ENCODE measurements at places on chromosomes 13 and 19.
A peak's percentile ranks its signal among the peaks of the same experiment; 100 is the strongest.

- DNase-seq, result no peak
Measured at GRCh38 chr13:42477596-42478190, 96.3 kb upstream of the TNFSF11 start.

GRCh38 chr19:17950310-17951156 lies 16.4 kb upstream of the KCNN1 start:
- DNase-seq, result peak; percentile 48

- no peak for DNase-seq
Measured at GRCh38 chr13:111347438-111347837, 27.0 kb downstream of the TEX29 start.

DNA sequence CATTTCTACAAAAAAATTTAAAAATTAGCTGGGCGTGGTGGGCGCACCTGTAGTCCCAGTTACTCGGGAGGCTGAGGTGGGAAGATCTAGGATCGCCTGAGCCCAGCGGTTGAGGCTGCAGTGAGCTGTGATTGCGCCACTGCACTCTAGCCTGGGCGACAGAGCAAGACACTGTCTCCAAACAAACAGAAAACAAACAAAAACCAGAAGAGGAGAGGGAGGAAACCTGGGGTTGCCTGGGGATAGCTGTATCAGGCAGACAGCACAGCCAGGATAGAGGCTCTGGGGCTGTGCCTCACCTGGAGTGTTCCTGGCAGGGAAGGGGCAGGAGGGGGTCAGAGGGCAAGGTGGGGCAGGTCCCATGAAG lies 2.6 kb upstream of the POLR2E start:
- DNase-seq, result no peak

GRCh38 chr13:20389696-20390525 lies 135.7 kb downstream of the CRYL1 start:
- DNase-seq, result no peak

DNA sequence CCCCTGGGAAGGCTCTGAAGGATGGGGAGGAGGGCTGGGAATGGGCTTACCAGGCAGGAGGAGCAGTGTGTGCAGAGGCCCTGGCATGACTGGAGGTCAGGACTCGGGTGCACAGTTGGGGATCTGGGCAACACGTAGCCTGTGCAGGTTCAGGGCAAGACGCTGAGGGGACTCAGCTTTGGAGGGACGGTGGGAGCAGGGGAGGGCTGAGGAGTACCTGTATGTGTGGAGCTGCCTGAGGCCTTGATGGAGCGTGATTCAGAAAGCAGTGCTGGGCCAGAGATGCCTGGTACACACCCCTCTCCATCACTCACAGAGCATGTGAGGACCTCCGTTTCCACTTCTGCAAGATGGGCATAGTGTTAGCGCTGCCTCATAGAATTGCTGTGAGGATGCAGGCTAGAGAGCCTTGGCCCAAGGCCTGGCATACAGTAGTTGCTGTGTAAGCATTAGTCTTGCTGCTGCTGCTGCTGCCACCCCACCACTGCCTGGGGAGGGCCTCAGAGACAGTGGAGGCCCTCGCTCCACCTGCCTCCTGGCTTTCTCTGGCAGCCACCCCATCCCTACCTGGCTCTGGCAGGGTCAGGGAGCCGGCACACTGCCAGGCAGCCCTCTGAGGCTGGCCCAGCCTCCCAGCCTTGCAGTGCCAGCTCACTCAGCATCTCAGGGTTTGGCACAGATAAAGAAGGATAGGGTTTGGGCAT lies 2.4 kb downstream of the PAK4 start:
- DNase-seq, result no peak

DNA sequence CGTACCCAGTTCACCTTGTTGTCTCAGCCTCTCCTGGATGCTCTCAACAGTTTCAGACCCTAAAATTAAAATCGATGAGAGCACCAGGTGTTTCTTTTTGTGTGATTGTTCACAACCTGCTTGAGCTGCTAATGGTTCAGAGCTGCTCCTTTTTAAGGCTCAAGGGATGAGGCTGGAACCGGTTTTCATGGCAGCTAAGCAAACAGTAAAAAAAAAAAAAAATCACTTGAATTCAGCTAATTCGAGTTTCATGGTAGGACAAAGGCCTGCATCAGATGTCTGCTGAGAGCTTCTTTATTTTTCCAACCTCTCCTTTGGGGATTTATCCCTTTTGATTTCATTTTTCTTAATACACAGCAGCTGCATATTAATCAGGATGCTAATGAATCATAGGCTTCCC lies 6.5 kb downstream of the SYCE2 start:
- DNase-seq, result no peak

DNA sequence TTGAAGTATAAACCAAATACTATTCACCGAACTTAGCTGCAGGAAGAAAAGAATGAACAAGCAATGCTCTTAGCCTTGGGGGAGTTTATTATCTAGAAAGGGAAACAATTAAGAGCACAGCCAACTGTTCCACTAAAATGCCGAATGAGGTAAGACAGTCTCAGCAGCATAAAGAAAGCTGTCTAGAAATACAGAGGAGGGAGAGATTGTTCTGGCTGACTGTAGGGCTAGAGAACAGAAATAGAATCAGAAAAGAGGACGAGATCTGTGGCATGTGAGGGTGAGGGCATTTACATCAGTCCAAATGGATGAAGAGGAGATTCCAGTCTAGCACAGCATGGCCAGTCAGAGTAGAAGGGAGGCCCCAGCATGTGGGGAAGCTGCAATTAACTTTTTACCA lies 56.8 kb upstream of the TNFRSF19 start:
- no peak for DNase-seq

- no peak for DNase-seq
Measured at GRCh38 chr19:5096536-5096935, 127.6 kb downstream of the KDM4B start.

DNA sequence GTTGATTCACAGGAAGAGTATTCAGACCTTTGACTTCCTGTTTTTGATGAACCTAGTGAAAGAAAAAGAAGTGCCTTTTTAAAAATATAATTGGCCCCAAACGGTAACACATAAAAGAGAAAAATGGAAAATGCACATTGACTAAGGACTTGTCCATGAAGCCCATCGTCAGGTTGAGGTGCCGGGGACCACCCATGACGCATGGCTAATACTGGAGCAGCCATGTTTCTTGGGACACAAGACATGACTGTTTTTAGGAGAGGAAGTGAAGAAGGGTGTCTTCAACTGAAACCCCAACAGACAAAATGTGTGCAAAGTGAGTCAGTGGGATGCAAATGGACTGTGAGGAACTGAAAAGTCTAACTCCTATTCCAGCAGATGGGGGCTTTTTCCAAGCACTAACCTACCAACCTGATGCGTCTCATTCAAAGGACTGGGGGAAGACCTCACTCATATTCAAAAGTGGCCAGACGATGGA lies 459.4 kb downstream of the FOXO1 start:
- DNase-seq, result peak; percentile 67

DNA sequence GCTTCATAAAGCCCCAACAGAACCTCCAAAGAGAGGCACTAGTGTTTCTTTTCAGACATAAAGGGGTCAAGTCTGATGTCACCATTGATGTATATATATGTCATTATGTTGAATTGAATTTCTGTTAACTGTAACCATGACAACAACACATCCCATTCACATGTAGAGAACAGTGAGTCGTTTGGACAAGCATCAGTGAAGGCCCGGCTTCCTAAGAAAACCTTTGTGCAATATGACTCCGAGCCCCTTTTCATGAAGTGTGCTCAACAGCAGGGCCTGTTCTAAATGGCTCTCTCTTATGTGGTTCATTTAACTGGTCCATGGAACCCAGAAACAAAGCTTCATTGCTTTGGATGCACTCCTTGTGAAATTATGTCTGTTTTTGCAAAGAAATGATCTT lies 67.2 kb upstream of the UBL3 start:
- no peak for DNase-seq

DNA sequence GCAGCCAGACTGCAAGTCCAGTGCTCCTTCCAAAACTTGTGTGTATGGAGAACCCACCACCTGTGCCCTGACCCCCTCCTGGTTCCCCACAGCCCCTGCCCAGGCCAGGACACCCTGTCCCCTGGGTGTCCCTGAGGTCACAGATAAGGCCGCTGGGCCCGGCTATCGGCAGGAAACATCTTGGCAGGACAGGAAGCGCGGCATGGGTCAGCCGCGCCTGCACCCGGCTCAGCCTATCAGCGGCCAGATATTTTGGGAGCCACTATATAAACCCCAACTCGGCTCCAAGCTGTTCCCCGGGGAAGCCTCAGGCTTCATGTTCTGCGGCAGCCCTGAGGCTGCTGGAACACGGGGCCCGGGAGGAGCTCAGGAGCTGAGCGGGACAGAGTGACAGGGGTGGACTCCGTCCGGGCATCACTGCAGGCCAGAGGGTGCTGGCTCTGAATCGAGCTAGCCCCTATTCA lies 60.8 kb downstream of the AP1M1 start:
- peak; percentile 68 for DNase-seq

- DNase-seq, result no peak
Measured at GRCh38 chr13:107329991-107330390, 762.1 kb upstream of the ARGLU1 start.

DNA sequence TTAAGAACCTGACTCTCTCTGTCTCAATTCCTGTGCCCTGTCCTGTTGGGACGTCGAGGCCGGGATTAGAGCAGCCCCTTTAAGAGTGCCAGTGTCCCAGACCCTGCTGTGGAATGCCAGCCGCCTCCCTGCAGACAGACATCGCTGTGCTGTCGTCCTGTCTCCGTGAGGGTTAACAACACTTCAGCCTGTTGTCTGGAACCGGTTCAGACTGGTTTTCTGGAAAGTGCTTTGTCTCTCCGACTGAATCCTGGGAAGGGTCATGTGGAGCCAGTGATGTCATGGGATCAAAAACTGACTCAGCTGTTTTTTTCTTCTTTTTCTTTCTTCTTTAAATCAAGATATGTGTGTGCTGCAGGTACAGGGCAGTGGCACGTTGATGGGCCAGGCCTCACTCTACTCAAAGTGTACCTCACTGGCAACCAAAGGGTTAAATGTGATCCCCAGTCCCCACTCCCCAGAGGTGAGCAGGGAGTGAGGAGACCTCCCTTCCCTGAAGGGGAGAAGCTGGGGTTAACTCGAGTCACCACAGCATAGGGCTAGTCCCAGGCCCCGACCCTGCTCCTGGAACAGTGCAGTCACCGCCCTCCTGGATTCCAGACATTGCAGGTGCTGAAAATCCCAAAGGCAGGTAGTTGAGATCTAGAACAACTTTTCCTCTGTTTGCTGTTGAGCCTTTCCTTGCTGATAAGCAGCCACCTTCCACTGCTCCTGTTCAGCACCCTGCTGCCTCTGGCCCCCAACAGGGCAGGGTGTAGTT lies 50.8 kb downstream of the TSSK6 start:
- no peak for DNase-seq

GRCh38 chr13:37636701-37637100 lies 38.1 kb upstream of the POSTN start:
- DNase-seq, result no peak

GRCh38 chr19:37506387-37507166 lies at the start of gene ZNF793:
Gene ZNF793, plus strand, starts transcription at chr19:37506939. Its CDS starts 16,501 bp downstream, at chr19:37523440.
- DNase-seq, result peak; percentile 90

- no peak for DNase-seq
Measured at GRCh38 chr19:7544626-7545025, 9.1 kb downstream of the PNPLA6 start.

DNA sequence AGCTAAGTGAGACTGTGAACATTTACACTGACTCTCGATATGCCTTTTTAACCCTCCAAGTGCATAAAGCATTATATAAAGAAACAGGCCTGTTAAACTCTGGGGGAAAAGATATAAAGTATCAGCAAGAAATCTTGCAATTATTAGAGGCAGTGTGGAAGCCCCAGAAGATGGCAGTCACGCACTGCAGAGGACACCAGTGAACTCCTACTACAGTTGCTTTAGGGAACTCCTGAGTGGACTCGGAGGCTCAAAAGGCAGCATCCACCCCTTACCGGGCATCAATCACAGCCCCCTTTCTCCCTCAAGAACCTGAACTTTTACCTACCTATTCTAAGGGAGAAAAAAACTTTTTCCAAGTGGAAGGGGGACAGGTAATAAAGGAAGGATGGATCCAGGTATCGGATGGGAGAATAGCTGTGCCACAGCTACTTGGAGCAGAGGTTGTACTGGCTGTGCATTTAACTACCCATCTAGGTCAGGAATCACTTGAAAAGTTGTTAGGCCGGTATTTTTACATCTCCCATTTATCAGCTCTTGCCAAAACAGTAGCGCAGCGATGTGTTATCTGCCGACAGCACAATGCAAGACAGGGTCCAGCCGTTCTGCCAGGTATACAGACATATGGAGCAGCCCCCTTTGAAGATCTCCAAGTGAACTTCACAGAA lies 80.1 kb downstream of the ZNF486 start:
- DNase-seq, result no peak

DNA sequence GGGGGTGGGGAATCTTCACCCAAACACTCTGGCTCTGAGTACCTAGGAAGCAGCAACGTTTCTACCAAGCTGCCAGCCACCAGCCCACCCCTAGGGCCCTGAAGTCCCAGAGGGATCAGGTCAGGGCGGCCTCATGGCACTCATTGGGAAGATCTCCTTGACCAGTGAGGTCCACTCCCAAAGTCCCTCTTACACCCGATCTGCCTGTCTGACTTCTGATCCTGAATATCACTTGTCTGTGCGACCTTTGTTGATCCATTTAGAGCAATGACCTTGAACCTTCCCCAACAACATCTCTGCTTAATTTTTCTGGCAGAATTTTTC lies 2.1 kb upstream of the GNA15 start:
- DNase-seq, result no peak

DNA sequence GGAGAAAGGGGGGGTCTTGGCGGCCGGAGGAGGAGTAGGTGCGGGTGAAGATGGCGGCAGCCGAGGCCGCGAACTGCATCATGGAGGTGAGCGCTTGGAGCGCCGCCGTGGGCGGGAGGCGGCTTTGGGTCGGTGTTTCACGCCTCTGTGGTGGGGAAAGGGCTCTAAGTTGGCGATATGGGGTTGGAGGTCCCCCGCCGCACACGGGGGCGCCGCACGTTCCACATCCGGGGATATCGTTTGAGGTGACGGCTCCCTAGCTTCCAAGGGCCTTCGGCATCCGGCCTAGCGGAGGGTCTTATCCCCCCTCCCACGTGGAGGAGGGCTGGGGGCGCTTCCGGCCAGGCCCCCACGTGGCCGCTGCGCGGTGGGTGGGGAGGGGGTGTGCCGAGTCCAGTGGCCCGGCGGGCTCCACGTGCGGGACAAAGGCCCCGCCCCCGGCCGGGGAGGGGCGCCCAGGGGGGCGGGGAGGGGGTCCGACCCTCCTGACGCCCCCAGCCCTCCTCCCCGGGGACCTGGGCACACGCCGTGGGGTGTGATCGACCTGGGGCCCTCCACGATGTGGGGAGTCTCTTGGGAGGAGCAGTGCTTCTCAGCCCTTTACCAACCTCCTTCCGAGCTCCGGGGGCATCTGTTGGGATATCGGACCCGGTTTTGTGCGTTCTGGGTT lies at the start of gene PRMT1:
Gene PRMT1 (plus strand): TSS at position 41 of the 670 bp plus-strand sequence. CDS start 10 bp downstream, at position 51.
- peak; percentile 70 for DNase-seq

Data from GM06990 (cell line).